EH (cell line): ENCODE measurements at places on chromosomes 6 and 20.

- no peak for DNase-seq
Observed at GRCh38 chr6:144782634-144783033, 497.5 kb downstream of the UTRN start.

DNA sequence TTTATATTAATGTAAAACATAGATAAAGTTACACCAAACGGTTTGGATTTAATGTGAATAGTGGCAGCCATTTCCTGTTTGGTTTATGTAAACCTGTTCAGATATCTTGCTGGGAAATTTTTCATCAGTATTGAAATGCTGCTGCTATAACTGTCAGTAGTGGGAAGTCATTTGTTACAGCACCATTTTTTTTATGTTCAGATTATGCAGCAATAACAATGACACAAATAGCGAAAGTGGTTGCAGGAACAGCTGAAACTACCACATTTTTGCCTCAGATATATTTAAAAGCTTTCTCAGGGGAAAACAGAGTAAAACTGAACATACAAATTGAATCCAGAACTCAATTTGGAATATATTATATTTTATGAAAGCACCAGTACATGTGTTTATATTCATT lies 128.8 kb upstream of the SIM1 start:
- DNase-seq, result no peak

- no peak for DNase-seq
Observed at GRCh38 chr6:116351101-116351500, 19.6 kb upstream of the DSE start.

DNA sequence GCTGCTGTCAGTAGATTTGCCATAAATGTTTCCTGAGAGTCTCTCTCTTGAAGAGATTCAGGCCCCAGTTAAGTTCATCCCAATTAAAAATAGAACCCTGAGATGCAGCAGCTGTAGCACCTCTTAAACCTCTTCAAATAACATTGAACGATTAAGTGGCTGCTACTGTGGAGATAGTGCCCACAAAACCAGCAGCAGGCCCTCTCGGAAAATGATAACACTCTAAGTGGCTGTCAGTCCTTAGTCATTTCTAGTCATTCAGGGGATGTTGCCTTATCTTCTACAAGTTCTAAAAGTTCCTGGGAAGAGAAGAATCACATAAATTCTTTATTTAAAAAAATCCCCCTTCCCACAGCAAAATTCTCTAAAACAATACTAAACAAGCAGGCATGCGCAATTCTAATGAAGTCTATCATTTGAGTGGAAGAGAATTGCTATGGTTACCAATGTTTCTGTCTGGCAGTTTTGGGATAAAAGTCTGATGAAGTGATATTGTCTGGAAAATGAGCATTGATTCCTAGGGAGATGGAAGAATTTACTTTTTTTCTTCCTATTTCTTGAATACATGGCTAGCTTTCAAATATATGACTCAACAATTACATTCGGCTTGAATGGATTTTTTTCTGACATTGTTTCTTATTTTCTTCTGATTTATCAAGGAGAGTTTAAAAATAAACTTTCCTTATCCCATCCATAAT lies 131.9 kb downstream of the TRMT11 start:
- no peak for DNase-seq

- DNase-seq, result peak; percentile 16
Observed at GRCh38 chr6:137202078-137202477, 17.1 kb downstream of the IFNGR1 start.

- DNase-seq, result peak; percentile 67
Observed at GRCh38 chr6:33407132-33407718, 3.6 kb upstream of the PHF1 start.

DNA sequence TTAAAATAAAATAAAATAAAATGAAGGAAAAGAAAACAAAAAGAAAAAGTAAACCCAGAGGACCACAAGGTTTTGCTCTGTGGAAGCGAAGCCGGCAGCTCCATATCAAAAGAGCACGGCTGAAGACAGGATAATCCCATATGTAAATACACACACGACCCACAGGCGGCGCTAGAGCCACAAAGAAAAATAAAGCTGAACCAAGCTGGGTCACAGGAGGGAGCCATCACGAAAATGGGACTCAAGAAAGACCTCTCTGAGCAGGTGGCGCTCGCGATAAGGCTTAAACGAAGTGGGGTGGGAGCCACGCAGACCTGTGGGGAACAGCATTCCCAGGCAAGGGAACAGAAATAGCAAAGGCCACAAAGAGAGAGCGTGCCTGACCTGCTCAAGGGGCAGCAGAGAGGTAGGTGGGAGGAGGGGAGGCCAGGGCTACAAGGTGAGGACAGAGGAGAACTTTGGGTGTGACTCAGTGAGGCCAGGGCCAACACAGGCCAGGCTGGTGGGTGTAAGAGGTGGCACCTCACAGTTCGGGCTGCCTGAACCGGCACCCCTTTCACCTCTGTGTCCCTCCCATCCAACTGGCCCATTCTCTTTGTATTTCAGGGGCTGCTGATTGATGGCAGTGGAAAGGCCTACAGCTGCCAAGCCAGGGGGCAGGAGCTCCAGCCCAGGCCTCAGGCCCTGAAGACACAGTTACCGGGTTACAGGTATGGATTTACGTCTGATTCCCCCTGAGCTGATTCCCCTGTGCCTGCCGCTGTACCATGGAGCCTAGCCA lies 26.0 kb downstream of the PTGIS start:
- DNase-seq, result peak; percentile 78
